ENCODE measurements at places on chromosomes 3 and 15.

- no peak for DNase-seq
These were observed 41.8 kb downstream of the IQCB1 start for GRCh38 chr3:121793078-121793477.

DNA sequence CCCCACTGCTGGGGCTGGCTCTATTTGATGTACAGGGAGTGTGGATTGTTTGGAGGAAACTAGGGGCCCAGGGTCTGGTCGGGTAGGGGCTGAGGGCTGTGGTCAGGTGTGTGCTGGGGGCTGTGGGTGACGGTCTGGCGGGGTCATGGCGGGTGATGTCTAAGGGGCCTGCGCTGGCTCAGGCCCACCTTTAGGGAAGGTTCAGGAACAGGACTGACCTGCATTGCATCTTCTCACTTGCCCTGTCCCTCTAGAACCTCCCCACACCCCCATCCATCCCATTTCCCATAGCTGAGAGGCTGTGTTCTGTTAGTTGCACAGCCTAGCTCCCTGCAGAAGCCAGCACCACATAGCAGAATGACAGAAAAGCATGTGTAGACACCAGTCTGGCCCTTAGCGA, 39.1 kb downstream of the SCN5A start:
- DNase-seq = no peak

GRCh38 chr15:77974416-77975331, 102.8 kb downstream of the TBC1D2B start:
- DNase-seq = no peak

DNA sequence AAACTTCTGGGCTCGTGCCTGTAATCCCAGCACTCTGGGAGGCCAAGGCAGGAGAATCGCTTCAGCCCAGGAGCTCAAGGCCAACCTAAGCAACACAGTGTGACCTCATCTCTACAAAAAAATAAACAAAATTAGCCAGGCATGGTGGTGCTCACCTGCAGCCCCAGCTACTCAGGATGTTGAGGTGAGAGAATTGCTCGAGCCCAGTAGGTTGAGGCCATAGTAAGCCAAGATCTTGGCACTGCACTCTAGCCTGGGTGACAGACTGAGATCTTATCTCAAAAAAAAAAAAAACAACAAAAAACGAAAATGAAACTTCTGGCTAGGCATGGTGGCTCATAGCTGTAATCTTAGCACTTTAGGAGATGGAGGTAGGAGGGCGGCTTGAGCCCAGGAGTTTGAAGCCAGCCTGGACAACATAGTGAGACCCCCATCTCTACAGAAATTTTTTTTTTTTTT, 53.7 kb downstream of the PIK3CB start:
- DNase-seq = no peak

GRCh38 chr15:68725736-68726135, 95.0 kb downstream of the ANP32A start:
- no peak for DNase-seq

DNA sequence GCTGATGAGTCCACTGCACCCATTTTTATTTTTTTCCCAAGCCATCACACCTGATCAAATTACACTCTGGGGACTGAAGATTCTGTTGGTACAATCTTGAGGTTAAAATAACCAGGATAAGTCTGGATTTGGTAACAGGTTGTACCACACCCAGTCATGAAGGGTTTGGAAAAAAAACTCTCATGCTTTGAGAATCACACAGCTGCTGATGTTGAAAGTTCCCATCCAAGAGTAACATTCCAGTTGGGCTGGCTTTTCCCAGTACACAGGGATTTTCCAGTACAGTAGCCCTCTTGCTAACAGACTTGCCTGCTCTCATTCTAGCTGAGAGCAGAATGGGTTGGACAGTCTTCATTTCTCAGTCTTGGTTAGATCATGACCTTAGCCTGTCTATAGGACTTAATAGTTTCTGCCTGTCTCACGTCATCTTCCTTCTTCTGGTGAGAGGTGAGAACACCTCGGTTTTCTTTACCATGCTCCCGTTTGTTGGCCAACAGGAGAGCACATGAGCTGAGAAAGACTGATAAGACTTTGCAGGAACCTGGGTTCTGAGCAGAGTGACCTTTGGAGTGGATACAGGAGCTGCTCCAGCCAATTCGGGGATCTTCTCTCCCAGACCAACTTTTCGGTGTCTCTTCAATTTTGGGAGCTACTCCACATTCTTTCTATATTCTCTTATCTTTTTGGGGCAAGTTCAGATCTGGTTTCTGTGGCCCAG, 300.1 kb upstream of the LYSMD4 start:
- no peak for DNase-seq

- no peak for DNase-seq
These were observed 61.3 kb upstream of the MME start for GRCh38 chr3:155018621-155019330.

- DNase-seq = no peak
These were observed 59.7 kb downstream of the RPN1 start for GRCh38 chr3:128590948-128591347.

DNA sequence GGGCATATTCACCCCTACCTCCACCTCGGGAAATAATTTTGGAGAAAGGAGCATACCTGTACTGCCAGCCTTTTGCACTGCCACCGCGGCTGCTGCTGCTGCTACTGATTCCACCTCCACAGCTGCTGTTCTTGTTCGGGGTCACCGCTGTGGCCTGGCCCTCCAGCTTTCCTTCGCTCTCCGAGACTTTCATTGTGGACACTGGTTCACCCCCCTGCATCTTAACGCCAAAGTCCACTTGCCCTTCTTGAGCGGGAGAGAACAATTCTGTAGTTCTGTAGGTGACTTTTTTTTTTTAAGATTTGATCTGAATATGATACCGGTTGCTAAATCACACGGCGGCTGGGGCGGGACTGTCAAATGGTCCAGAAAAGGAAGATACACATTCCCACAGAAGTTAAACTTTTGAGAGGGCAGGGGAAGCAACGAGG, 701 bp downstream of the OSBPL11 start:
- no peak for DNase-seq

GRCh38 chr3:114615523-114616085, 321.8 kb downstream of the TIGIT start:
- no peak for DNase-seq

DNA sequence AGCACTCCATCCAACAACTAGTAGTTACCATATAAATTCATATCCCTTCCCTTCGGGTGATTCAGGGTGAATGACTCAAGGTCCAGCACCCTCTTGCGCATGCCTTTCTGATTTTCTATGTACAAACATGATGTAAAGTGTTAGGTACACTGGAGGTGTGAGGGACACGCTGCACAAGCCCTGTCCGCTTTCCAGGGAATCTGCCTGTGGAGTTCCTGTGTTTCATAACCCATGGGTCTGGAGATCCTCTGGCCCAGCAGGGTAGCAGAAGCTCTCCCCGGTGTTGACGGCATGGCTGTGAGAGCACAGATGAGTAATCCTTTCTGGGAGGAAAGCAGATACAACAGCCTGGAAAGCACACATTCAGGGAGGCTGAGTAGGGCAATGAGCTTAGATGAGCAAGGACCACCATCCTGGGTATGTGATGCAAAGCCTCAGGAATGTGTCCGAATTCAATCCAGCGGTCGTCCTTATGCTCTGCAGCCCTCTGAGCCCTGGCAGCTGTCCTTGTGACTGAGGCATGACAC, 142.9 kb upstream of the TP63 start:
- no peak for DNase-seq

DNA sequence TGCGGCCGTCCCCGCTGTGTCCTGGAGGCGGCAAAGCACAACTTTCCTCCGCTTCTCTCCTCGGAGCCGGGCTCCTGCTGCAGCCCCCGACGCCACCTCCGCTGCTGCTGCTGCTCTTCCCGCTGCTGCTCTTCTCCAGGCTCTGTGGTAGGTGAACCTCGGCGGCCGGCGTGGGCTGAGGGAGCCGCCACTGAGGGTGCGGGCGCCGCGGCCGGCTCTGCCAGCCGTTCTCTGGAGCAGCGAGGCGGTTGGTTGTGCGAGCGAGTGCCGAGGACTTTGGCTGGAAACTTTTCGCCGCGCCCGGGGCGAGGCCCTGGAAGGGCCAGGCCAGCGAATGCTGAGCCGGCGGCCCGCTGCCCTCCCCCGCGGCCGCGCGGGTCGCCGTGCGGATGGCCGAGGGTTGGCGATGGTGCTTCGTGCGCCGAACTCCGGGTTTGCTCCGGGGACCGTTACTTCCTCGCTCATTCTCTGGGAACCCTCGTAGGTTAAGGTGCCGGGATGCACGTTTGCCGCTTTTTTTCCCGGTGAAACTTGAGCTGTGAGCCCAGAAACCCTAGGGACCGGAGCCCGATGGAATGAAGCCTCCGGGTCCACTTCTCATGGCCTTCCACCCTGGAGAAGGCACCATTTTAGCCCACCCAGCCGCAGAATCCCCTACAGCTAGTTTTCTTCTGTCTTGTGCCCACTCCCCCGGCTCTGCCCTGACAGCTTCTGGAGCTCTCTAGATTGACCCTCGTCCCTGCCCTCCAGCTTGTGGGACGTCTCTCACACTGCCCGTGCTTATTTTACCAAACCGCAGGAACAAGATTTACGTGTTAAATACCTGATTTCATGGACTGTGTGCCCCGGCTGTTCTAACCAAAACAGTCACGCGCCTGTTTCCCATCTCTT, 660 bp downstream of the NECTIN3 start:
- no peak for DNase-seq

DNA sequence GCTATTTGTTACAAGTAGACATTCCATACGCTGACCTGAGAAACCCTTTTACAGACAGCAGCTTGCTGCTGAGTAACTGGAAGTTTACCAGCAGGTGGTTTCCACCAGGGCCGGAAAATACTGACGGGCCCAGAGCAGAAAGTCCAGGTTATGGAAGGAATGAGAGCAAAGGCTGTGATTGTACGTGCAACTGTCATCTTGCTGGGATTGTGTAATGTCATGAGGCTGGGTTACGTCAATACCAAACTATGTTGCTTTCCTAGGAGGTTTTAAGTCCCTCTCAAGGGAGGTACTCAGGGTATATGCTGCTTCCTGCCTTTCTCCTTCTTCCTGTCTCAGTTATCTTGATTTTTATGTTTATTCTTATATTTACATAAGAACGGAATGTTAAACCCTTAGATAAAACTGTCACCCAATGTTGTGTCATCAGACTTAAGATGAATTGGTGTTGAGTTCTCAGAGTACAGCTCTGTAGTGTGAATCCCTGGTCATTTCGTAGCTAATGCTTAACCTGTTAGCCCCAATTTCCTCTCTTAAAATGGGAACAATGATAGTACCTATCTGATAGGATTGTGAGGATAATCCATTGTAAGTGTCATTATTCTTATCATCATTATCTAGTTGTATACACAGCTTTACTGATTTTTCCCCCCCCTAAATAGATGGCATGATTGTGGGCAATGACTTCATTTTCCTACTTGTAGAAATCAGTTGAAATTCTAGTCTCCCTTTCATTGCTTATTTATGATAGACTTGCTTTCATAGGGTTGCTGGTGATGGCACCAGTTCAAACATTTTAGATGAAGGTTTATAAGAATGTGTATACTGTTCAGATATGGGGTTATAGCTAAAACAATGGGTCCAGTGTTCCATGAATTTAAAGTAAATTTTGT, 101.4 kb downstream of the FNDC3B start:
- DNase-seq = no peak

GRCh38 chr3:171115667-171116066, 89.1 kb upstream of the SLC2A2 start:
- no peak for DNase-seq

GRCh38 chr3:114327665-114328064, 33.8 kb downstream of the TIGIT start:
- DNase-seq = no peak

- DNase-seq = no peak
These were observed 287.9 kb downstream of the NLGN1 start for GRCh38 chr3:173685456-173685855.

- no peak for DNase-seq
These were observed 37.0 kb downstream of the CHDH start for GRCh38 chr3:53809267-53809666.

- peak; percentile 8 for DNase-seq
These were observed 11.0 kb upstream of the MUSTN1 start for GRCh38 chr3:52845691-52846431.

DNA sequence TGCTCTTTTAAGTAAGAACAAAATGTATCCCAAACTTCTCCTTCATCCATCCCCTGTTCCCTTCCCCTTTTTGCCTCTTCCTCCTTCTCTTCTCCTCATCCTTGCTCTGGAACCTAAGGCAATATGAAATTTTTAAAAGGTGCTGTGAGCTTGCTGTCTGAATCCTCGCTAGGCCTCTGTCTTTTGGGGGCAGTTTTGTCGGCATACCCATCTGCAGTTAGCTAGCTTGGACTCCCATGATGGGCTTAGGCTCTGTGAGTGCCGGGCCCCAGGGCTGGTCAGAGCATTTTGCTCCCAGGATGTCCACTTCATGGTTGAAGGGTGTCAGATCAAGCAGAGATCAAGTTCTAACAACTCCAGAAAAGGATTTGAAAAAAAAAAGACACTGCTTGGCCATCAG, 18.6 kb downstream of the ZIC1 start:
- DNase-seq = no peak

DNA sequence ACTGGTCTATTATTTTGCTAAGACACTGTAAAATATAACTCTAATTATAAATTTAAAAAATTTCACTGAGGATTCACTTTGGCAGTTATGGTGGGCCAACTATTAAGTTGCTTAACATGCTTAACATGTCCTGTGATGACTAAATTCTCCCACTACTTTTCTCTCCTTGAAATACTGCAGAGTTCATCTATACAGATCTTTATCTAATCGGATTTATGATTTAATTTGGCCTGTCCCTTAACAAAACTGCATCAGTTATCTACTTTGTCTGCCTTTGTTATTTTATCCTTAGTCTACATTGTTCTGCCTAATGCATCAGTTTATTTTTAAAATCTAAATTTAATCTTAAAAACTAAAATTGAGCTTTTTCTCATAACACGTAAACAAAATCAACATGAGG, 26.4 kb downstream of the CD96 start:
- DNase-seq = no peak

GRCh38 chr3:168061332-168061996, 34.3 kb downstream of the GOLIM4 start:
- no peak for DNase-seq

- no peak for DNase-seq
These were observed 837.4 kb downstream of the CADM2 start for GRCh38 chr3:85796140-85796539.

DNA sequence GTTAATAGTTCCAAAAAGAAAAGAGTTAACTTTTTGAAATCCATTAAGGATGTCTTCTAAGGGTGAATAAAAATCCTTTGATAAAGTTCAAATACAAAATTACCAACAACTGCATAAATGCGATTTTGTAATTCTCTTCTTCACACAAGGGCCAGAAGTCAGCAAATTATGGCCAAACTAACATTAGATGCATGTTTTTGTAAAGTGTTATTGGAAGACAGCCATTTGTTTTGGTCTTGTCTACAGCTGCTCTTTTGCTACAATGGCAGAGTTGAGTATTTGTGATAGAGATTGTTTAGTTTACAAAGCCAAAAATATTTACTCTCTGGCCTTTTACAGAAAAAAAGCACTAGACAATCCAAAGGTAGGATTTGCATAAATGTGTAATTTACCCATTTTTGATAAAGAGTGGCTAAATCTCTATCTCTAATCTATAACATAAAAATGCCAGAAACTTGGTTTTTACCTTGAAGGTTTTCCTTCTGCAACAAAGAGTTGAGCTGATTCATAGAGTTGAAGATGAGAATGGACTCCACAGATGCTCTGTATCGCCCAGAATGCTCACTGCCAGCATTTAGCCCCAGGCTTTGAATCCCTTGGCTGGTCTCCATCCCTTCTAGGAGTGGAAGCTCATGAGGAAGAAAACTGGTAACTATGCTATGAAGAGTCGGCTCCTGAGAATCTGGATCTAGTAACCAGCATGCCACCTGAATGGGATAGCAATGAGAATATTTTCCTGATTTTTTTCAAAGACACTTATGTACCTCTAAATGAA, 64.5 kb downstream of the POLQ start:
- DNase-seq = no peak

Data from stimulated activated CD4-positive, alpha-beta T cell treated with anti-CD3 and anti-CD28 coated beads, Interleukin-1b, Interleukin-23, amount 100 ng/mL, for 24 hours (primary cell).